Effector memory CD8-positive, alpha-beta T cell (primary cell): ENCODE measurements at places on chromosomes 7 and 10.

DNA sequence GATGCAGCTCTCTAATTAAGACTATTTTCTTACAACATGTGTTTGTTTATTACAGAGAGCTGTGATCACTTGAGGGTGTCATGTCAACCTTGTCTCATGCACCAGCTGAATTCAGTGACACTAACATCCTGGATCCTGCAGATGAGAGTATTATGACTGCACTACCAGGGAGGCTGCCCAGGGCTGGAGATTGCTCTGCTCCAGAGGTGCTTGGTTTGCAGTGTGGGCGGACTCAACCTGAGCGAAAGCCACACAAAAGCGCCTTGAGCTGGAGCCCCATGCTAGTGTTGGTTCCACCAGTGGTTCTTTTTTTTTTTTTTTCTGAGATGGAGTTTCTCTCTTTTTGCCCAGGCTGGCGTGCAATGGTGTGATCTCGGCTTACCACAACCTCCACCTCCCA lies 33.8 kb upstream of the ATXN7L1 start:
- DNase-seq = no peak

GRCh38 chr7:89943525-89944050 lies 210.7 kb upstream of the STEAP1 start:
- DNase-seq = no peak

DNA sequence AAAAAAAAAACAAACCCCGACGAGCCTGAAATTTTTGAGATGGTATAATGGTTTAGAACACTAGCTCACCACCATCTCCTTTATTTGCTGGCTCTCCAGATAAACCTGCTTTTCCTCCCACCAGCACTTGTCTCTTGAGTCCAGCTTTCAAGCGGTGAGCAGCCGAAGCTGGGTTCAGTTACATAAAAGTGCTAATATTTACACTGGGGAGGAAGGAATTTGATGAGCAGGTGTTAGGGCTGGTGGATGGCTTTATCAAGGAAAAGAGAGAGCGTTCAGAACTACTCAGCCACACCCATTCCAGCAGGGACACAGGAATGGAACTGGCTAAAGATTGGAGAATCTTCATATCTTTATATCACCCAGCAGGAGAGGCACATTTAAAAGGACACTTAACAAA lies 6.6 kb upstream of the CALML3 start:
- no peak for DNase-seq

GRCh38 chr10:88059190-88059589 lies 195.8 kb downstream of the PTEN start:
- DNase-seq = no peak

- no peak for DNase-seq
These were observed 20.0 kb downstream of the TMEM273 start for GRCh38 chr10:49168171-49168540.

DNA sequence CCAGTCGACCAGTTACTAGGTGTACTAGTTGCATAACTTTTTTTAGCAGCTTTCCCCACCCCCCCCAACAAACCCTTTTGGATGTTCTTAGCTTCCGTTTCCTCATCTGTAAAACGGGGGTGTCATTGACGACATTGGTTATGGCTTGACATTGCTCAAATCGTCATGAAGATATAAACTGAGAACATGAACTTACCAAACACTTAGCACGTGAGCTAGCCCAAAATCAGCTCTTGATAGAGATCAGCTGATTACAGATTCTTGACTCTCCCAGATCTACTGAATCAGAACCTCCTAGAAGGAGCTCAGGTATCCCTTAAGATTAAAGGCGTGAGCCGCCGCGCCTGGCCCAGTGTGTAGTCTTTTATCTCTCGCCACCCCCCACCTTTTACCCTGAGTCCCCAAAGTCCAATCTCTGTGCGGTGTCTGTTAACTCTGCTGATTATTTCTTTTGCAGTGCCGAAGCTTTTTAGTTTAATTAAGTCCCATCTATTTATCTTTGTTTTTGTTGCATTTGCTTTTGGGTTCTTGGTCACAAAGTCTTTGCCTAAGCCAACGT lies 1.0 kb upstream of the GNA12 start:
- DNase-seq = no peak

DNA sequence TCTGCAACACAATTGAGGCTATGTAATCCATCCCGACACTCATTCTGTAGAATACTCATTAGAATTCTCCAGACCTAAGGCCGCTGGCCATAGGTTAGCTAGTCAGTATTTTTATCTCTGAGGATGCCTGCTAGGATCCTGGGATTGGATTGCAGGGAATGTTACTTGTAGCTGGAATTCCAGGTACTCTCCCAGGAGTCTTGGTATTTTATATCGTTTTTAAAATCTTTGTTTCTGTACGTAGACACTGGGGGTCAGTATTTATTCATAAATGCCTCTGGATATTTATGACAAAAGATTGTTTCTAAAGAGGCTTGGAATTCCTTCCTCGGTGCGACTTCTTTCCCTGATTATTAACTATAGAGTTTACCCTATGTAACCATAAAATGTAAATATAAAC lies 40.1 kb downstream of the BPGM start:
- DNase-seq = no peak

DNA sequence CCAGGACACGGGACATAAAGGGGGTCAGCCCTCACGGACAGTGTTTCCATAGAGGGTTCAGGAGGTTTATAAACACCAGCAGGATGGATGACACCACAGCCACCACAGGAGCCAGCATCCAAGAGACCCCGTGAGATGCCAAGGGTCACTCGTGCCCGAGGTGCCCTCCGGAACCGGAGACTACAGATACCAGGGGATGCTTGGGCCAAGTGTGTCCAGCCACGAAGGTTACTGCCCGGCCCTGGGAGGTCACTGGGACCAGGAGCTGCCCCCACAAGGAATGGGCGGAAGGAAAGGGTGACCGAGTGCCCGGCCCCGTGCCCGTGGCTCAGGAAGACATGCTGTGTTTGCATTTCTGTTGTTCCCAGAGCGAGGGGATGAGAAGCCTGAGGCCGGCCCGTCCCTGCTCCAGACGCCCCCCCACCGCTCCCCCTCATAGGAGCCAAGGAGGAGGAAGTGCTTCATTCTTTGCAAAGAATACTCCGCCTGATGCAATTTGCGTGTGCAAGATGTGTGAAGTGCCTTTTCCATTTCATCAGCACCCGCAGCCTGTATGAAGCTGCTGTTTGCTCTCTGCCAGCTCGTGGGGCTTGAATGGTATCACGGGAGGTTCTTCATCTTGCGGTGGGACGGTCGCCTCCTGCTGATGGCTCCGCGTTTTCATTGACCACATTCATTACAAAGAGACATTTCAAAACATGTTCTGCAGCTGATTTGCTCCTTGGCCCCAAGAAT lies 176.4 kb downstream of the ELFN1 start:
- no peak for DNase-seq

DNA sequence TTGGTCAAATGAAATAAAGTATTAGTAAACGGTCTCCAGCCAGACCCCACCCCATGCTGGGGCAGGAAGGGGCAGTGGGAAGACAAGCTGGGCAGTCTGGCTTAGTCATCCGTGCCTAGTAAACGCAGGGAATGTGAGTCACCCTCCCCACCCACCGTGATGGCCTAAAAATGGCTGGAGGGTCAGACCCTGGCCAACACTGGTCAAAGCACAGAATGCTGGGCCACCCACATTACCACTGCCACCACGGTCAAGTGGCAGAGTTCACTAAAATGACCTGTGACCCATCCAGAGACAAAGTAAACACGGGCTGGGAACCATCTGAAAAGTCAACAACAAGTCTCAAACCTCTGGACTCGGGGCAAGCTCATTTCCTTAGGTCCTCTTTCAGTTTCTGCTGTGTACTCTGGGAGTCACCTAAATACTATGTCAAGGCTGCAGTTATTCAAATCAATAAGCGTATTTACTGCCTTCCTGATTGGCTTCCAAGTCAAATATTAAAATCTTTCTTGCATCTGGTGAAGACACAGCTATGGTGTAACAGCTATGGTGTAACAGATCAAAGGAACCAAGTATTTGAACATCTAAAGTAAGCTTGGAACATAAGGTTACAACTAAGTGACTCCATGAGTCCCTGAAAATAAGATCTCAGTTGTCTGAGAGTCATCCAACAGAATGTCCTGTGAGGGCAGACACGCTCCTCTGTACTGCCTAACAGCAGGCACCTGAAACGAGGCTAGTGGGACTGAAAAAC lies 3.0 kb downstream of the ZFAND2A start:
- no peak for DNase-seq

- DNase-seq = no peak
These were observed 434.2 kb downstream of the PHTF2 start for GRCh38 chr7:78232806-78233205.

DNA sequence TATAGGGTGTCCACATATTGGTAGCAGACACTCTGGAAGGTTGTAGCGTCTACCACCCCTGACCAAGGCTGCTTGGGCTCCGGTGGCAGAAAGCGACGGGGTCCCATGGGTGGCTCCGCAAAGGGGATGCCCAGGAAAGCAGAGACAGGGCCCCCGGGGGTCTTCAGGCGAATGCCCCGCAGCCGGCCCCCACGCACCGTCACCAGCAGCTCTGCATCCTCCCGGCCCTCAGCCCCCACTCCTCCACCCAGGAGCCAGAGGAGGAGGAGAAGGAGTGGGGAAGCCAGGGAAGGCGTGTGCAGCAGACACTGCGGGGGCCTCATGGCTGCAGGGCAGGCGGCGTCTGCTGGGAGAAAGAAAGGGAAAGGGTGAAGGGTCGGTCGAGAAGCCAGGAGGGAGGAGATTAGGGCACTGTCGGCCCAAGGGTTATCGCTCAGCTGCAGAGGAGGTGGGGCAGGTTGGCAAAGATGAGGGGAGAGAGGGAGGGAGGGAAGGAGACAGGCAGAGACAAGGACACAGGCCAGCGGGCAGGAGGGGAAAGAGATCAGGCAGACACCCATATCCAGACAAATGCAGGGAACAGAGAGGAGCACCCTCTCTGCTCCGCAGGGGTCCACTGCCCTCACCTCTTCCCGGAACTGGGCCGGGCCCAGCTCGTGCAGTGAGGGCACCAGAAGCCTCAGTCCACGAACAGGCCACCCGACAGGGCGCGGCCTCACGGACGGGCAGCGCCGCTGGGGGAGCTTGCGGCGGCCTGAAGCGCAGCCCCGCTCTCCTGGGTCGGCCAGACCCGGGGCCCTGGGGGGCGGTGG lies 1.6 kb downstream of the ACHE start:
- no peak for DNase-seq

- no peak for DNase-seq
These were observed 40.2 kb downstream of the ASB13 start for GRCh38 chr10:5625992-5626777.
